ENCODE measurements at places on chromosomes 2 and 18.

GRCh38 chr2:23801396-23801795 is 125.5 kb downstream of the ATAD2B start:
- no peak for DNase-seq

GRCh38 chr2:185208261-185208660 is 530.3 kb upstream of the FSIP2 start:
- DNase-seq, result peak; percentile 17

DNA sequence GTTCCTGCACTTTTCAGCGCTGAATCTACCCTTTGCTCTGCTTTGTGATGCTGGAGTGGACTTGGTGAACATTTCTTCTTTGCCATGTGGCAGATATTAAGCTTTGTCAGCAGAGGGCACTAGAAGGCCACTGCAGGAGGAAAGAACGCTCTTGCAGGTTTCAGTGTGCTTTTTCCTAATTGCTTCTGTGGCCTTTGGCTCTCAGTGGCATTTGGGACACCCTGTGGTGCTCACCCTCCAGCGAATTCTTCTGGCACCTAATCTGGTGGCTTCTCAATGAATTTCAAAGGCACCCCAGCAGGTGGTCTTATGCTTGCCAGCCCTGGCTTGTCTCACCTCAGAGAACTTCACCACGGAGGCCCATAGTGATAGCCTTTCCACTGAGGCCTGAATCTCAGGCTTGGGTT is 146.7 kb downstream of the MYO3B start:
- peak; percentile 46 for DNase-seq

DNA sequence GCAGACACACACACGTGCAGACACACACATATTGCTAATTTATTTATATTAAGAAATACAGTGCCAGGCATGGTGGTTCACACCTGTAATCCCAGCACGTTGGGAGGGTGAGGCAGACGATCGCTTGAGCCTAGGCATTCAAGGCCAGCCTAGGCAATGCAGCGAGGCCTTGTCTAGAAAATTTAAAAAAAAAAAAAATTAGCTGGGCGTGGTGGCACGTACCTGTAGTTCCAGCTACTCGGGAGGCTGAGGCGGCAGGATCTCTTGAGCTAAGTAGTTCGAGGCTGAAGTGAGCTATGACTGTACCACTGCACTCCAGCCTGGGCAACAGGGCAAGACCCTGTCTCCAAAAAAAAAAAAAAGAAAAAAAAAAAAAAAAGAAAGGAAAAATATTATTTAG is 28.8 kb downstream of the ANXA4 start:
- DNase-seq, result no peak

DNA sequence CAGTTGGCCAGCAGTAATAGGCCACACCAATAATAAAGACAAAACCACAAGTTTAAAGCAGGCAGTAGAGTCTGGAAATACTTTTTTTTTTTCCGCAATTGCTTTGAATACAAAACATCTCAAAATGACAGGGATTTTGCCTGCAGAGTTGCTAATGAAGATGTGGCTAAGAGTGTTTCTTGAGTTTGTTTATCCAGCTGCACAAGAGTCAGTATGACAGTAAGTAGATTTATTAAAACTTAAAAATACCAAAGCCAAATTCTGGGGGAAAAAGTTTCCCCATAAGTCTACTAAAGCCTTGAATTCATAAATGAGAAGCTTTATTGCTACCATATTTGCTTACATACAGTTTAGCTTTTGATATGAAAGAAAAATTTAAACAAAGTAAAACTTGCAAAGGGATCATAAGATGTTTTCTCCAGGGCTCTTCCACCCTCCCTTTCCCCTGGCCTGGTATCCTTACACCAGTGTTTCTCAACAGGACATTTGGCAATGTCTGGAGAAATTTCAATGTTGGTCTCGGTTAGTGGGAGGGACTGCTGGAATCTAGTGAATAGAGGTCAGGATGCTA is 3.9 kb upstream of the DSEL start:
- peak; percentile 70 for DNase-seq
